ENCODE measurements at places on chromosomes 4 and X.

GRCh38 chr4:8345946-8346814 lies 76.6 kb downstream of the HTRA3 start:
- DNase-seq, result no peak

DNA sequence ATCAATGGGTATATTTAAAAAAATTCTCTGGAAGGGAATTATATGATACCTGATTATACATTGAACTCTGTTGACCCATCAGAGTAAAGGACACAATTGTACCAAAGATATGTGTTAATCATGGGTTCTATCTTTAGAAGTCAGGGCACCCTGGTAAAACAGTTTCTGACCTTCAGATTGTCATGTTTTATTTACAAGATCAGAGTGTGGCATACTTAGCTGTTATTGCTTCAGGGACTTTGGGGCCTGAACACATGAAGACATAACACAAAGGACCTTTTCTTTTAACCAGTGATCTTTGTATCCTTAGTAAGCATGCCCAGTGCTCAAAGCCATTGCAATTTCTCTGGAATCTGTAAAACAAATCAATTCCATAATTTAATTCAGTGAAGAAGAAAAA lies 204.8 kb upstream of the RPS6KA3 start:
- no peak for DNase-seq

DNA sequence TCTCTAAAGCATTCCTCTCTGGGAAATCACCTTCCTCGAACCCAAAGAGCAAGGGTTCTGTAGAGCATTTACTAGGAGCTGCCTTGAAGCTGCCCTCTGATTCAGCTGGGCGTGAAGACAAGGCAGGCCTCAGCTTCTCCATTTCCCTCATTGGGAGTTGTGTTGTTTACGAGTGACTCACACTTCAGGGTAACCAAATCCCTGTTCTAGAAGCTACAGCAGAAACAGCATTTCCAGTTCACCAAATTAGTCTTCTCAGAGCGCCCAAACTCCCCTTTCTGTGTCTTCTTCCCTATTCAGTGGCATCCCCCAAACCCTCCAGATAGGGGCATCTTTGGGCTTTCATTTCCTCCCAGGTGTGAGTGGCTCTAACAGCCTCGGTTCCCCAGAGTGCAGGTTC lies 863 bp upstream of the XPNPEP2 start:
- DNase-seq, result no peak

- no peak for DNase-seq
Measured at GRCh38 chr4:126213996-126214395, 899.2 kb downstream of the FAT4 start.

DNA sequence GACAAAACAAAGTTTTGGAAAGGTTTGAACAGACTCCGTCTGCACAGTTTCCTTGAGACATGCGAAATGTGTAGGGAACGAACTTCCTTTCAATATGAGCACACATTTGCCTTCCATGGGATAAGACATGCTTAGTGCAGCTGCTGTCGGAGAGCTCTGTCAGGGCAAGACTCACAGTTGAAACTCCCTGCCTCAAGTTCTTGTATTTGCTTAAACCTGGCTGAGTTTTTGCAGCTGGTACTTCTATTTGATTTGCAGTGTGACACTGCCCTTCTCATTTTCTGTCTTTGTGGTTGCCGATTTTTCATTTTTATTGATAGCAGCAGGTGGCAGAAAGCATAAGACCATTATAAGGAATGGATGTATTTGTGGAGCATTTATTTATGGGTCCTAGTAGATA lies 18.2 kb upstream of the RHOH start:
- no peak for DNase-seq

- DNase-seq, result no peak
Measured at GRCh38 chr4:140903522-140904475, 147.6 kb upstream of the TBC1D9 start.

DNA sequence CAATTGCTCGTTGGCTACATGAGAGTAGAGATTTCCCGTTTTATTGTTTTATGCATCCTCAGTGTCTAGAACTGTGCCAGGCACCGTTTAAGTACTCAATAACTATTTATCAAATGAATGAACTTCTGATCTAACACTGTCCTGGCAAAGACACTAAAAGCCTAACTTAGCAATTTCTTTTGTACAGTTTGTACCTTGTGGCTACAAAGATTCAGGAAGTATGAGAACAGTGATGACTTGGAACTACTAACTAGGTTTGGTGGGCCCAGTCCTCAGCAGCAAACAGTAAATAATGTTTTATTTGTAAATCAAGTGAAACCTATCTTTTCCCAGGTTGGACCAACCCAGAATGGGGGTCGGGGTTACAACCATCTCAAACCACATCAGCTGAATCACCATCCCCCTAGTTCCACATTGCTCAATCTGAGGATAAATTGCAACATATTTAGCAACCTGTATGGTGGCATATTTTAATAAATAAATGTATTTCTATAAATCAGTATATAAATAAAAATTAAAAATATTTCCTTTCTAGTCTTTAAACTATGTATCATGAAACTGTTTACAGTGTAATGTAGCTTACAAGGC lies 12.3 kb upstream of the SCRG1 start:
- no peak for DNase-seq

GRCh38 chrX:101370888-101371504 lies 15.0 kb downstream of the BTK start:
- DNase-seq, result no peak

- no peak for DNase-seq
Measured at GRCh38 chrX:46587753-46588171, 14.2 kb downstream of the CHST7 start.

GRCh38 chr4:123116412-123116811 lies 194.0 kb upstream of the NUDT6 start:
- no peak for DNase-seq

DNA sequence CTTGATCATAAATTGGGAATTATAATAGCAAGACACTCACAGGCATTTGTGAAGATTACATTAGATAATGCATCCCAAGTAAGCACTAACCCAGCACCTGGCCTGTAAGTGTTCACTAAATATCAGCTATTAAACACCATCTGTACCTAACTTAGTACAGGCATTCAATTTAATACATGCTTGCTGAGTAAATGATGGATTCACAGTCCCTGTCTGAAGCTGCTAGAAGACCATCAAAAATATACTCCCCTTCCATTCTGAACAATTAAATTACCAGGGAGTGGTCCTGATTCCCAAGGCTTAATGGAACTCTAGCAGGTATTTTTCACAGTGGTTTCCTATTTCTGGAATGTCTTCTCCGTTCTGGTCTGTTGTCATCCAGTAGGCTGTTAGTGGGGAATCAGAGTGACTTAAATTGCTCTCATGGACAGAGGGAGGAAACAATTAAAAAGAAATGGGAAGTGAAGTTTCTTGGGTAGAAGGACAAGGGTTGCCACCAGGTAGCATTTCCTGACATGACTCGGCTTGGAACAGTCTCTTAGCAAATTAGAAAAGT lies 233.9 kb downstream of the PTTG2 start:
- no peak for DNase-seq

GRCh38 chrX:132592880-132593279 lies 104.0 kb upstream of the MBNL3 start:
- peak; percentile 0 for DNase-seq

GRCh38 chrX:1330605-1331004 lies 6.0 kb upstream of the IL3RA start:
- no peak for DNase-seq

DNA sequence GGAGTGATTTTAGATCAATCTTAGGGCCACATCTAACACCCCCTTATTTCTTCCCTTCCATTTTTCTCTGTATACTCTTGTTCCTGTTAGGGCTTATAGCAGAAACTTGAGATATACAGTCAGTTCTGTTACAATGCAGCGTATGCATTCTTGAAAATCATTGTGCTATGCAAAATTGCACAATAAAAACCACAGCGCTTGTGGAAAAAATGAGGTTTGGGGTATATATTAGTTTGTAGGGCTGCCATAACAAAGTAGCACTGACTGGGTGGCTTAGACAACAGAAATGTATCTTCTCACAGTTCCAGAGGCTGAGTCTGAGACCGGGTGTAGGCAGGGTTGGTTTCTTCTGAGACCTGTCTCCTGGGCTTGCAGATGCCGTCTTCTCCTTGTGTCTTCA lies 59.0 kb downstream of the WWC2 start:
- no peak for DNase-seq

GRCh38 chr4:101190751-101191150 lies 156.6 kb downstream of the PPP3CA start:
- no peak for DNase-seq

DNA sequence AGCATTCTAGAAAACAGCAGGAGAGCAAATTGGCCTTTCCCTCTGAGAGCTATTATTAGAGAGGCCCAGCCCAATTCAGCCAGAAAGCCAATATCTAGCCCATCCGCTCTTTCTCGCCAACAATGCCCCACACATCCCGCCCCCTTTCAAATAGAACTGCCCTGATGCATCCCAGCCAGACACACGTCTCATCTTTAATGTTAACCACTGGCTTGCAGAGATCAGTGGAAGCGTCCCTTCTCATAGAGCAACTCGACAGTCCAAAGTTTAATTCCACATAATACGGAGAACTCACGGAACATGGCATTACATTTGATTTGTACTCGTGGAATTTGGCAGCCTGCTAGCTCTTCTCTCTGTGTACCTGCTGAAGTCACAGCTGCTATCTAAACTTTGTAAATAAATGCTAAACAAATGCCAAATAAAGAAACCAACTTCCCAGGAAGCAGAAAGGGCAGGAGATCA lies 304.4 kb downstream of the DHX15 start:
- DNase-seq, result no peak

DNA sequence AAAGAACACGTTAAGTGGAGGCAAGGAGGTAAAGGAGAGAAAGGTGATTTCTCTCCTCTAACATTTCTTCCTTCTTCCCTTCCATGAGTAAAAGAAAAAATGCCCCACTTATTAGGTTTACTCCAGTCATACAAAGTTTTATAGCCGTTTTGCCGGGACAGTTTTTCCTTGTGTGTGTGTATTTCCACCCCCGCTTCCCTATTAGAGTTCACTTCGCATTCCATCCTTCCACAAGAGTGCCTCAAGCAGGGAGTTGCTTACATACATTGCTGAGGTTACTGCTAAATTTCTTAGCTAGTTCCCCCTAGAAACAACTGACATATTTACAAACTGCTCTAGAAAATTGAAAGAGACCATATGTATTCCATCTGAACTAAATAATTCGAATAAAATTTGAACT lies 45.2 kb upstream of the BMP15 start:
- no peak for DNase-seq

- no peak for DNase-seq
Measured at GRCh38 chrX:41824551-41824950, 98.8 kb downstream of the CASK start.

DNA sequence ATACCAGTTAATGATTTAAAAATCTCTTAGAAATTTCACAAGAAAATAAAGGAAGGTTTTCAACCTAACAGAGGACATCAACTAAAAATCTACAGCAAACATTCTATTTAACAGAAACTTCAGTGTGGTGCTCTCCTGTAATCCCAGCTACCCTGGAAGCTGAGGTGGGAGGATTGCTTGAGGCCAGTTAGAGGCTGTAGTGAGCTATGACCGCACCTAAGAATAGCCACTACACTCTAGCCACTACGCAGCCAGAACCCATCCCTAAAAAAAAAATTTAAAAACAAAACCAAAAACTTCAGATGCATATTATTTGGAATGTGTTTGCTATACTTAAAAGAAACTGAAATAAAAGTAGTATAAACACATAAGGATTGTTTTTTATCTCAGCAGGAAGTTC lies 7.2 kb upstream of the FHIP1A start:
- no peak for DNase-seq

GRCh38 chrX:79081895-79082512 lies 62.5 kb upstream of the GPR174 start:
- no peak for DNase-seq

DNA sequence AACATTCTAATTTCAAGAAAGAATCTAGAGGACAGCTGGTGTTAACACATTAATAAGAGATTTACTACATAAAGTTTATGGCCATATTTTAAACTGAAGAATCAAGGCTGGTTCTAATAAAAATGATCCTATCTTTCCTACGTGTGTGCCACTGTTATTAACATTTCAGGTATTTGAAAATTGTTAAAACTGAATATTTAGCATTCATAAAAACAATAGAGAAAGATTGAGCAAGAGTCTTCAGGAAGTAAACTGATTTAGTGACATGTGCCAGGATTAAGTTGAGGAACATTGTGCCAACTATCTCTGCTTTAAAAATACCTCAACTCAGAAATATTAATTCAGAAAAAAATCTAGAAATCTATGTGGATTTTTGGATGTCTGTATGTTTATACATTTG lies 810.1 kb downstream of the FAT4 start:
- no peak for DNase-seq

DNA sequence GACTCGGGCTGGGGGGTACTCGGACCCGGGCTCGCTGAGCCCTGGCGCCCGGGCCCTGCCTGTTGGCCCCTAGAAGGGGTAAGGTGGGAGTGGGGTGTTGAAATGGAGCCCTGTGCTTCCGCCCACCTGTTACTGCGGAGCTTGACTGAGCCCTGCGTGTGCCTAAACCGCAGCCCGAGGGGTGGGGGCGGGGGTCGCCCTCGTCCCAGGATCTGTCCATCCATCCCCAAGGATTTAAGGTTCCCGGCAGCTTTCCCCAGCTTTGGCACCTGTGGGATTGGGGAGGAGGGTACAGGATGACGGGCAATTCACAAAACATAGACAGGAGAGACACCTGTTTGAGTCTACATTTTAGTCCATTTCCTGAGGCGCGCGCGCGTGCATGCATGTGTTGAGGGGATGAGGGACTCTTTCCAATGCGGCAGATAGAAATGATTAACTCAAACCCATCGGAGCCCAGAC lies 779 bp downstream of the GABRQ start:
- no peak for DNase-seq

GRCh38 chr4:37652747-37653527 lies 33.2 kb downstream of the RELL1 start:
- DNase-seq, result no peak

DNA sequence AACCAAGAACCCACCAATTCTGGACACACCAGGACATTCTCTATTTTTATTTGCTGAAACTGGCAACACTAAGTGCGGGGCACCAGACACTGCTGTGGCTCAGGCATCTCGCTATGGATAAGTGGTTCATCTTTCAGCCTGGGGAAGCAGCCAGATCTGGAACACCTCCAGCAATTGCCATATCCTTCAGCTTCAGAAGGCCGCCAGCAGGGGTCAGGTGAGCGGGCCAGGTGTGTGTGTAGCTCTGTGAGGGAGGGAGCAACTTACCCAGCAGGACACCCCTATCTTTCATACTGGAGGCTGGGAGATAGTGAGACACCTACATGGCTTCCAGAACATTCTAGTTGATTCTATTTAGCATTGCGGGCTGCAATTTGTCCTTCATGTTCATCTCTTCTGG lies 57.0 kb upstream of the GBA3 start:
- no peak for DNase-seq

- DNase-seq, result no peak
Measured at GRCh38 chrX:54043541-54044125, 640 bp downstream of the PHF8 start.

- no peak for DNase-seq
Measured at GRCh38 chr4:169313732-169314131, 43.0 kb upstream of the SH3RF1 start.

DNA sequence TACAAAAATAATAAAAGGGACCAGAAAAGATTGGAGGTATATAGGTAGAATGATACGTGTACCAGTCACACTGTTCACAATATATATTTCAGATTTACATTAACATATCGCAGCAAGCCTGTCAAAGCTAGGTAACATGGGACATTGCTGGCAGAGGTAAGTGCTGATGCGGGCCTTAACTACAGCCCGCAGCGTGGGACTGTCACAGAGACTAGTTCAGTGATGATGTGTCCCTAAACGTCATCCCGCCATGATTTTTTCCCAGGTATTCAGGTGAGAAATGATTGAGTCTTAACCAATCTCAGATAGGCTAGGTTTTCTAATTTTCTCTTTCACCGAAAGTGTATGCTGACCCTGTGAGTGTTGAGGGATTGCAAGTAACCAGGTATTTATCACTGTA lies 7.8 kb upstream of the ATXN3L start:
- DNase-seq, result no peak

All from C1 segment of cervical spinal cord (tissue), 14 donors.